HT1080 (cell line): ENCODE measurements at places on chromosomes 6 and 20. TPM values are rescaled to one million over a fixed set of nuclear protein-coding genes. Genes with fewer than 3 reads are reported as not detected.

GRCh38 chr20:61765871-61766654, 299.6 kb downstream of the TAF4 start:
- no peak for DNase-seq

The TAF4 gene
- total RNA-seq, result 3.2 and 6.1 TPM in 2 replicates

GRCh38 chr6:70874181-70874913, 82.5 kb downstream of the B3GAT2 start:
- no peak for DNase-seq

- no peak for DNase-seq
Observed at GRCh38 chr6:167866642-167867041, 39.9 kb downstream of the AFDN start.

The TBC1D7 gene
- 19.2 and 22.6 TPM in 2 replicates for total RNA-seq
